ENCODE measurements at places on chromosomes 5 and 9.

DNA sequence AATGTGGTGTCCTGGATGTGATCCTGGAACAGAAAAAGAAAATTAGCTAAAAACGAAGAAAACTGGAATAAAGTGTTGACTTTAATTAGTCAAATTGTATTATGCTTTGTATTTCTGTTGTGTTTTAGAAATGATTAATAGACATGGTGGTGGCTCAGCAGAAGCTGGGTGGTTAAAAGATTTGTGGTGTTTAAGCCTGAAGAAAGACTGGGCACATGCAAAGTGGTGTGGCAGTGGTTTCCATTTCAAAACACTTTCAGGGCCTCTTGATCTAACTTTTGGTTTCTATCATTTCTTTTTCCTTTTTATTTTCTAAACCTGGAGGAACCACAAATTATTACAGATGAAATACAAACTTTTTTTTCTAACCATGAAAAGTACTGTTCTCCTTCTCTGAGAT is 44.1 kb downstream of the ADGRV1 start:
- DNase-seq, result no peak

DNA sequence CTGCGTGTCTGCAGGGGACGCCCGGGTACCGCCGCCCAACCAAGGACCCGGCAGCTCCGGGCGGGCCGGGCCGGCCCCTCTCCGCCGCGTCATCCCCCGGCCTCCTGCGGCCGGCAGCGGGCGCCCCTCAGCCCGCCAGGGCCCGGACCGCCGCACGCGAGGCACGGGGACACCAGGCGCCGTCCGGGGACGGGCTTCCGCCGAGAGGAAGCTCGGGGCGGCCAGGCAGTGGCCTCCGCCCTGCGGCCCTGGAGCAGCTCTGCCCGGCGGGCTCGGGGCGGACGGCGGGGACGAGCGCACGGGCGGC is 373 bp downstream of the FBXW5 start:
- peak; percentile 69 for DNase-seq

DNA sequence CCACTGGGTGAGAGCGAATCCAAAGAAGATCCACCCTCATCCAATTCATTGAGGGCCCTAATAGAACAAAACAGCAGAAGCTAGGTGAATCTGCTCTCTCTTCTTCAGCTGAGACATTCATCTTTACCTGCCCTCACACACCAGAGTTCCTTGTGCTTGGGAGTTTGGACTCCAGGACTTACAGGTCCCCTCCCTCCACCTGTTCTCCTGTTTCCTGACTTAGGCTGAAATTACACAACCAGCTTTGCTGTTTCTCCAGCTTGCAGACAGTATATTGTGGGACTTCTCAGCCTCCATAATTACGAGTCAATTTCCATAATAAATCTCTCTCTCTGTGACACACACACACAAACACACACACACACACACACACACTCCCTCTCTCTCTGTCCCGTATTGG is 19.1 kb downstream of the TMEM171 start:
- DNase-seq, result no peak

GRCh38 chr5:11009576-11009975 is 248.5 kb upstream of the DAP start:
- DNase-seq, result no peak

DNA sequence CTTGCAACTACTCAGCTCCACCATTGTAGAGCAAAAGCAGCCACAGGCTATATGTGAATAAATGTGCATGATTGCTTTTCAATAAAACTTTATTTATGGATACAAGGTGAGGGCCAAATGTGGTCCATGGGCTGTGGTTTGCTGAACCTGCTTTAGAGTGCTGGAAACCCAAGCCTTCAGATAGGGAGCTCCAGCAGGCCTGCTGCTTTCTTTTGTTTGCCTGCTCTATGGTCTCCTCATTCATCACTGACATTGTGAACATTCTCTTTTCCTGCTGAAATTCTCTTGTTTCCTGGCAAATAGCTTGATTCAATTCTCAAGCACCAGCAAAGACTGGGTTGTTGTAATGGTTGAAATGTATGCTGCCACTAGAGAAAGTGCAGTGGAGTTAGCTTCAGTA is 26.0 kb downstream of the EGFLAM start:
- DNase-seq, result no peak

DNA sequence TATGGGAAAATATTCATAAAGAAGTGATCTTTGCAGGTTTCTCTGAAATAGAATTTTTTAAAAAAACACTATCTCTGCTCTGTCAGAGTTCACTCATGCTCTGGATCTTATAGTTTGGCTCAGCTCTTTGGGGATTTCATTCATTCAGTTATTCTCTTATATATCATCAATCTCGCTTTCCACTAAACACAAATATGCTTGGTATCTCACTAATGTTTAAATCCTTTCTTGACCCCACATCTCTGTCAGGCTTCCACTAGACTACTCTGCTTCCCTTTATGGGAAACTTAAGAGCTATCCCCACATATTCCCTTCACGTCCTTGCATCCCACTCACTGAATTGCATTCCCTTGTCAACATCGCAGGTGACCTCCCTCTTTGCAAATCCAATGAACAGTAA is 396.1 kb downstream of the ENC1 start:
- no peak for DNase-seq

- DNase-seq, result peak; percentile 53
These were observed 1.6 kb downstream of the CFAP95 start for GRCh38 chr9:69822116-69822750.

DNA sequence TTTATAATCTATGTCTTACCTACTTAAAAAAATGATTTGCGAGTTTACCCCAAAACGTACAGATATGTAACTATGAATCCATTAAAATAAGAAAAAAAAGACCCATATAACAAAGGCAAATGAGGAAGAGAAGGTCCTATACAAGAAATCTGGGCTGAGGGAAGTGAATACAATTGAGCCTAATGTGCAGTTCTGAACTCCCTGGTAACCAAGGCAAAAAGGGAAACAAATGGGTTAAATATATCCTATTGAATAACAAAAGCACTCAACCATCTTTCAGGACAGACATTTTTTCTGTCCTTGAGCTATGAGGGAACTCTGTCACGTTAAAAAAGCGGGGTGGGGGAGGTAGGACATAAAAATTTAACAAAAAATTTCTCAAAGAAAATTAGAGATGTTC is 78.6 kb downstream of the PTPN3 start:
- DNase-seq, result no peak

GRCh38 chr5:4028384-4028783 is 432.8 kb downstream of the IRX1 start:
- DNase-seq, result no peak

DNA sequence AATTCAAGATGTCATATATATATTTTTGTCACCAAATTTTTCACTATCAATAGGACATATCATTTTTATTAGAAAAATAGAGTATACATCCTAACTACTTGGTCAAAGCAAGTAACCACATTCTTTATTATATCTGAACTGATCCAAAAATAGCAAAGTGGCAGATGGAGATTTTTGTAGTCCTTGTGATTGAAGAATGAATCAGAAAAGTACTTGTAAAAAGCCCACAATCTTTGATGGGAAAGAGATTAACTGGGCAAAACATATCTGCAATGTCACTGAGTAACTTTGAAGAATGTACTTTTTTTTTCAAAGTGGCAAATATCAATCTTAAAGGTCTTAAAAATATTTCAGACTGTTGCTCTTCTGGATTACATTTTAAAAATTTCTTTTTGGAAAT is 1040.6 kb upstream of the SEMA6A start:
- peak; percentile 63 for DNase-seq

DNA sequence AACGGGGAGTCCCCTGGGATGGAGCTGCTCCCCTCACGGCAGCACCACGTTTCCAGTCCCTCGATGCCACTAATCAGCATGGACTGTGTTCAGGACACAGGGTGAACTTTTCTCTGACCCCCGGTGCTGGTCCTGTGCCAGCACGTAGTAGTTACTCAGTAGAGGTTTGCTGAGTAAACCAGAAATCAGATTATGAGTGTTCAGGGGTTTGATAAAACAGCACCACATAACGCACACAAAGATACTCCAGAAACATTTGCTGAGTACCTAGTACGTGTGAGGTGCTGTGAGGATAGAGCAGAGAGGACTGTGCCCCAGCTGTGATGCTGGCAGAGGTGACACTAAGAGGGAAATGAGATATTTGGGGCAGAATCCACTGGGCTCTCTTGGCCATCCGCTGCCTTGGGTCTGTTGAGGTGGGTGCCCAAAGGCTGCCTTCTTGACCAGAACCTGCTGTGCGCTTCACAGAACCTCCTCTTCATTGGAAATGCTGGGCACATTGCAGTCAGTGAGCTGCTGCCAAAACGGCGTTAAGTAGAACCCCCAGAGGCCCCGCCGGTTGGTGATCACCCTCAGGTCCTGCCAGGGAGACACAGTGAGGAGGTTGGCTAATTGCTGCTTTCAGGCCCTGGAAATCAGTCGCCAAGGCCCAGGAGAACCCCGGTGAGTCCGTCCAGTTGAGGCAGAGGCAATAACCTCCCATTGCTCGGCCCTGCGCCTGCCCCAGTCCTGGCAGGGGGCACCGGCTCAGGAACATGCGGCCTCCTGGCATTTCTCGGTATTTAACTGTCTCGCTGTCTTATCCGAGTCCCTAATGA is 49.4 kb downstream of the NEURL1B start:
- DNase-seq, result no peak

DNA sequence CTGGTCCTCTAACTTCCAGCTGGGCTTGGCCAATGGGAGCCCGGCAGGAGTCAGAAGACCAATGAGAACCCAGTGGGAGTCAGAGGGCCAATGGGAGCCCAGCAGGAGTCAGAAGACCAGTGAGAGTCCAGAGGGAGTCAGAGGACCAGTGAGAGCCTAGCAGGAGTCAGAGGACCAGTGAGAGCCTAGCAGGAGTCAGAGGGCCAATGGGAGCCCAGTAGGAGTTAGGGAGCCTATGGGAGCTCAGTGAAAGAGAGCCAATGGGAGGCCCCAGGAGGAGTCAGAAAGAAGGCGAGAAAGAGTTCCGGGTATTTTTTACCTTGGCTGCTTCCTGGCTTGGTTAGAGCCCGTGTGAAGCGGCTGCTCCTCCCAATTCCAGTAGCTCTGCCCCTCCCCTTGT is 191.0 kb downstream of the GABBR2 start:
- DNase-seq, result no peak

DNA sequence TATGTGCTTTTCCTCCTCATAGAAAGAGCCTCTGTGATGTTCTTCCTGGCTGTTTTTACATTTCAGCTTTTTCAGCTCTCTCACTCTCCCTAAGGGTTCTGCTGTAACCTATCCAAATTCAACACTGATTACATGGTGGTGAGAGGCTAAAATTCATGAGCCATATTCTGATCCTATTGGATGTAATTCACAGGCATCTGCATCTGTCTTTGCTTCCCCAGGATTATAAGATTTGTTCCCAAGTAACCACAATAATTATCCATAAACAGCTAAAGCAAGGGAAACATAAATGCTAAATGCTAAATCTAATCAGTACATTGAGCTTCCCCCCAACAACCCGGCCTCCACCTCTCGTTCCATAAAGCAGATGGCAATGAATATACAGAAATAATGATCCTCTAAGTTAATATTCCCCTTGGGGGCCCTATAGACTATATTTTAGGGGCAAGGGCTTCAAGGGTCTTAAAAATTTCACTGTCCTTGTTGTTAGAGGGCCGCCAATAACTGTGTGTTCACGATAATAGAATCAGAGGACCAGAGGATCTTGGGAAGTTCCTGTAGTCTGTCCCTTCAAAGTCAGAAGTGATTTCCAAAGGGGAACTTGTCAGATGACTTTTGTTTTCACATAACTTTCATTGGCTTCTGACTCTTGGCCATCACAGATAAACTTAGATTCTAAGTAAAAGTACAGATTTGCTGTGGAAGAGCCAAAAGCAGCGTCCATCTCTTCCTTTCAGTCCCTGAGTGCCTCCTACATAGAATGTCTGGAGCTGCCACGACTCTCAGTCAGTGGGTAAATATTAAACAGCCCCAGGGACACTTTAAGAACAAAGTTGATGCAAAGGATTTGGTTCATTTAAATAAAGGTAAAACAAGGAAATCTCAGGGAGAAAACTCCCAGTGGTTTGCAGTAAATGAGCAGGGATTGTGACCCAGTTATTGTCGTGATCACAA is 125.6 kb downstream of the ALDH1A1 start:
- no peak for DNase-seq

- DNase-seq, result no peak
These were observed 31.4 kb upstream of the ANKH start for GRCh38 chr5:14902826-14903560.

DNA sequence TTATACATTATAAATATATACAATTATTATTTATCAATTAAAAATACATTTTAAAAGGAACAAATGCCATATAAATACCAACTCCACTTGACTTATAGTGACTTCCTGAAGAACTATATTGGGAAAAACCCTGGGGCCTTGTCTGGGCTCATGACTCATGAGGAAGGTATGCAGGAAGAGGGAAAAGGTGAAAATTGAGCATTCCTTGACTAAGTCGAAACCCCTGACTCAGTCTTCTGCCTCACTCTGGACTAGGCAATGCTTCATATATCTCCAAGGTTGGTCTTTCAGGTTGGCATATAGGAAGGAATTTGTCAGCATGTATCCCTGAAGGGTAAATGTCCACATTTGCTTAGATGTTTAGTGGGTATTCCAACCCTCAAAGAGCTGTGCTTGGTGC is 78.5 kb downstream of the SH3TC2 start:
- DNase-seq, result peak; percentile 69

DNA sequence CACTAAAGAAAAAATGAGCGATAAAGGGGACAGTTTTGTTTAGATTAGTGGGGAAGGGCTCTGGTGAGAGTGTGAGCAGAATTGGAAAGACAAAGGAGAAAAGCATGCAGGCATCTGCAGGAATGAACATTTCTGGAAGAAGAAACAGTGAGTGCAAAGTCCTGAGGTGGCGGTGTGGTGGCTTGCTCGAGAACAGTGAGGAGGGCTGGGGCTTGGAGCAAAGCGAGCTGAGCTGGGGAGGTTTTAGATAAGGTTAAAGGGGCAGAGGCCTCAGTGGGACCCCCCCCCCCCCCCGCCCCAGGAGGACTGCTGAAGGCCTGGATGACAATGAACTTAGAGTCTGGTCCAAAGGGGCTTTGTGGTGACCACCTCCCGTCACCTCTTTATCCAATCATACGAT is 202.7 kb upstream of the MVB12B start:
- no peak for DNase-seq

GRCh38 chr5:125198270-125198974 is 452.0 kb upstream of the ZNF608 start:
- DNase-seq, result peak; percentile 63

GRCh38 chr5:152994033-152994680 is 496.3 kb upstream of the GRIA1 start:
- DNase-seq, result no peak

DNA sequence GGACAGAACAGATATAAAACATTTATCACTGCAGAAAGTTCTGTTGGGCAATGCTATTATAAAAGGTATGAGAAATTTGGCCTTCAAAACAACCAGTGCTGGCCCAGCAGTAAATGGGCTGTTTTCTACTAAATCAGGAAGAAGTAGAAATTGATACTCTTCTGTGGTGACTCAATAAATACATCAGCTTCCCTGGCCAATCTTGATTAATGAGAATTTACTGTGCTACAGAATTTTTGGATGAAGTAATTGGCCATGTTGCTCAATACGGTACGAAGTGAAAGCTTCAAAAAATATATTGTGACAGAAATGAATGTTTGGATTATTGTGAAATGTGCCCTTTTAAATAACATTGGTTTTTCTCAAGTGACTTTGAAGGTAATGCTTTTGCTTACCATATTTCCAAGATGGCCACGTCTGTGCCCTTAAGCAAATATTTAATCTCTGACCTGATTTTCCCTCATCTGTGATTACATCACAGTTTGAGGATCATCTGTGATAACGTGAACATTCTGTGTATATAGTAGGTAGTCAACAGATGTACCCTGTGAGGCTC is 4.2 kb downstream of the DNAJA1 start:
- peak; percentile 28 for DNase-seq

- DNase-seq, result no peak
These were observed 674.5 kb downstream of the CETN3 start for GRCh38 chr5:89735082-89735481.

- DNase-seq, result peak; percentile 97
These were observed 61.3 kb downstream of the RAPGEF1 start for GRCh38 chr9:131678499-131679111.

Measured in EH (cell line).